Urothelium cell line (cell line): ENCODE measurements at places on chromosomes 16 and 17.

- DNase-seq, result peak; percentile 86
These were observed 26.7 kb downstream of the SAP30BP start for GRCh38 chr17:75693500-75694481.

DNA sequence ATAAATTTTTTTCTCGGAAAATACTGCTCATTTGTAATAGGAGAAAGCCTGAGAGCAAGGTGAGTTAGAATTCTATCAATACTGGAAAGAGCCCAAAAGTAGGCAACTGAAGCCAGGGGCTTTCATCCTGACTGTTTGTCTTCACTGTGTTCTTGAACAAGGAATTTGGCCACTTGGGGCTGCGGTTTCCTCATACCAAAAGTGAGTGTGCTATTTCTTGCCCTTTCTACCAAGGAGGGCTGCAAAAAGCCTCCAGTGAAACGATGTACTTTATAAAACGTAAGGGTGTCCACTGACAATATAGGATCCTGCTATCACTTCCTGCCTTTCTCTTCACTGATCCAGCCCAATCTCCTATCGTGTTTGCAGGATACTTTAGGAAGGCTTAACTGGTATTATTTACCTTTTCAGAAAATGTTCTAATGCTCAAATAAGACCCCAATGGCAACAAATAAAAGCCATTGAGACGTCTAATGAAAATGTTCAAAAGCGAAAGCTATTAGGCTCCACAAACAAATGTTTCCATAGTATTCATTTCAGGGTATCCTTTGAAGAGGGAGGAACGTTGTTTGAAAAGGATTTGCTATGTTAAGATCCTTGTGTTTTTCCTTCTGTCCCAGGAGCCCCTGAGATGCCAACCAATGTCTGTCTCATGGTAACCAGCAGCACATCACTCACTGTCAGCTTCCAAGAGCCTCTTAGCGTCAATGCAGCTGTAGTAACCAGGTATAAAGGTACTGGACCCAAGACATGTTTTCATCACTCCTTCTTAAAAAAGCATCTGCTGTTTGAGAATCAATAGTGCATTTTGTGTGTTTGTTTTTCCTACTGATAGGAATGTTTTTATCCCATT, 219.3 kb upstream of the NOG start:
- no peak for DNase-seq

DNA sequence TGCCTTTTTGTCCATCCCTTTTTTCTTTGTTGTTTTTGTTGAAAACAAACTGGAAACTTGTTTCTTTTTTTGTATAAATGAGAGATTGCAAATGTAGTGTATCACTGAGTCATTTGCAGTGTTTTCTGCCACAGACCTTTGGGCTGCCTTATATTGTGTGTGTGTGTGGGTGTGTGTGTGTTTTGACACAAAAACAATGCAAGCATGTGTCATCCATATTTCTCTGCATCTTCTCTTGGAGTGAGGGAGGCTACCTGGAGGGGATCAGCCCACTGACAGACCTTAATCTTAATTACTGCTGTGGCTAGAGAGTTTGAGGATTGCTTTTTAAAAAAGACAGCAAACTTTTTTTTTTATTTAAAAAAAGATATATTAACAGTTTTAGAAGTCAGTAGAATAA, 4.9 kb downstream of the SOX9 start:
- DNase-seq, result no peak

DNA sequence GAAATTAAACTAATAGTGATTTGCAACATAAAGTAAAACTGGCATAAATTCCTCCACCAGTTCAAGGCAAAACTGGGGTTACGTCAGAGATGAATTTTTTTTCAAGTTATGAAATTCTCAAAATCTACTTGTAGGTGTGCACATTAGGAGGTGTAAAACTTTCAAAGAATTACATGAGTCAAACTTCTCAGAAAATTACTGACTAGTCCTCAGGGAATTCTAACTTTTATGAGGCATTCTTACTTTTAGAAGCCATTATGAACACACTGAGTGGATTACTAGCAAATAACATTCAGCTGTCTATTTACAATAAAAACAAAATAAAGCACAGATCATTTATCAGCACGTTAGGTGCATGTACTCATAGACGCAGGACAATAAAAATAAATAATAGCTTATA, 348.7 kb downstream of the CDH11 start:
- DNase-seq, result no peak

GRCh38 chr17:80899402-80900268, 92.0 kb upstream of the CHMP6 start:
- peak; percentile 58 for DNase-seq
